H9 (cell line): ENCODE measurements at places on chromosomes 11 and 22. TPM values are rescaled to one million over a fixed set of nuclear protein-coding genes. Genes with fewer than 3 reads are reported as not detected.

- no peak for DNase-seq
- no peak overlapping the region for H3K4me3 ChIP-seq
- no peaks in the 10 kb centered on the region for H3K36me3 ChIP-seq
- no peaks in the 10 kb centered on the region for H3K4me1 ChIP-seq
Measured at GRCh38 chr11:16239141-16240105, 116.9 kb downstream of the SOX6 start.

DNA sequence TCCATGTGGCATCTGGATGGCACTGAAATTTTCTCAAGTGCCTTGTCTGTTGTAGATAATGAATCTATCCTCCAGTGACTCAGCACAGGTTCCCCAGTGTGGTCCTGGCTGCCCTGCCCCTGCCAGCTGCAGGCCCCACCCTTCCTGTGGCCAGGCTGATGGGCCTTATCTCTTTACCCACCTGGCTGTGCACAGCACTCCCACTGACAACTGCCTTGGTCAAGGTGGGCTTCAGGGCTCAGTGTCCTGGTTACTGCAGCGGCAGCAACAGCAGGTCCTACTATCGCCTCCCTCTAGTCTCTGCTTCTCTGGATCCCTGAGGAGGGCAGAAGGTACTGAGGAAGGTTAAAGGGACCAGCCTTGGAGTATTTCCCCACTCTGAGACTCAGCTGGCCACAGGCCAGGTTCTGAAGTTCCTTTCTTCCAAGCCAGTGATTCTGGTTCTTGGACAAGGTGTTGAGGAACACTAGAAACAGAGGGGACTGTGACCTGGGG is 3.1 kb downstream of the HMBS start:
- H3K4me3 ChIP-seq: no peak overlapping the region; the same call in 2 of the 3 replicates
- no peak overlapping the region for H3K27ac ChIP-seq
- H3K27me3 ChIP-seq: no peaks in the 10 kb centered on the region

DNA sequence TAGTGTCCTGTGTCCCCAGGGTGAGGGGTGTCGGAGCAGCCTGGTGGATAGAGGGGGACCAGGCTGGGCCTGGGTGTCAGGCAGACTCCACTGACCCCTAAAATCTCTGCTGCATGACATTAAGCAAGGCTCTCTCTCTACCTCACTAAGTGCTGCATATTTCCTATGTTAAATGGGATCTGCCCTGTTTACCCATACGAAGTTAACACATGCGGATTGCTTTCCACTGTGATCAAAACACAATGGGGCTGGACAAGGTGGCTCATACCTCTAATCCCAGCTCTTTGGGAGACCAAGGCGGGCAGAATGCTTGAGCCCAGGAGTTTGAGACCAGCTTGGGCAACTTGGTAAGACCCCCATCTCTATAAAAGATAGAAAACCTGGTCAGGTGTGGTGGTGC is 426.2 kb downstream of the MIAT start:
- H3K27ac ChIP-seq: no peak overlapping the region
- no peak overlapping the region for H3K4me3 ChIP-seq
- no peaks in the 10 kb centered on the region for H3K36me3 ChIP-seq
- H3K27me3 ChIP-seq: no peaks in the 10 kb centered on the region

DNA sequence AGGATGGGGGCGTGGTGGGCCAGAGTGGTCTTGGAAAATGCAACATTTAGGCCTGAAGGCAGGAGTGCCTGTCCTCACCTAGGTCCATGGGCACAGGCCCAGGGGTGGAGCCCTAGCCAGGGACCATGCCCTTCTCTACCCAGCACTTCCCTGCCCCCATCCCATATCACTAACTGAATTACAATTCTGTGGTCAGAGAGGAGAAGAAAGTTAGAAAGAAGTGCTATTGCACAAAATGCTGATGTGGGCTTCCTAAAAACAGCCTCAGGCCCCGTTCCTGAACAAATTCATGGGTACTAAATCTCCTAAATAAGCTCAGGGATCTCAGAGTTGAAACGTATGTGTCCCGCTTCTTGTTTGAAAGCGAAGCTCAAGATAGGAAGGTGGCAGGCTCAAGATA is 3.5 kb upstream of the ASRGL1 start:
- DNase-seq: no peak
- H3K4me1 ChIP-seq: no peaks in the 10 kb centered on the region
- no peaks in the 10 kb centered on the region for H3K27me3 ChIP-seq
- no peak overlapping the region for H3K4me3 ChIP-seq

- H3K4me3 ChIP-seq: no peak overlapping the region
- DNase-seq: no peak
- no peaks in the 10 kb centered on the region for H3K4me1 ChIP-seq
- no peak overlapping the region for H3K27ac ChIP-seq
- H3K27me3 ChIP-seq: no peaks in the 10 kb centered on the region
Measured at GRCh38 chr11:58609723-58610122, 12.7 kb upstream of the CNTF start.

GRCh38 chr11:122202951-122203456 is 87.0 kb upstream of the BLID start:
- H3K4me1 ChIP-seq: no peaks in the 10 kb centered on the region
- DNase-seq: peak; percentile 81
- no peaks in the 10 kb centered on the region for H3K27me3 ChIP-seq
- H3K36me3 ChIP-seq: no peaks in the 10 kb centered on the region
- H3K4me3 ChIP-seq: peak overlapping the region; percentile 39

DNA sequence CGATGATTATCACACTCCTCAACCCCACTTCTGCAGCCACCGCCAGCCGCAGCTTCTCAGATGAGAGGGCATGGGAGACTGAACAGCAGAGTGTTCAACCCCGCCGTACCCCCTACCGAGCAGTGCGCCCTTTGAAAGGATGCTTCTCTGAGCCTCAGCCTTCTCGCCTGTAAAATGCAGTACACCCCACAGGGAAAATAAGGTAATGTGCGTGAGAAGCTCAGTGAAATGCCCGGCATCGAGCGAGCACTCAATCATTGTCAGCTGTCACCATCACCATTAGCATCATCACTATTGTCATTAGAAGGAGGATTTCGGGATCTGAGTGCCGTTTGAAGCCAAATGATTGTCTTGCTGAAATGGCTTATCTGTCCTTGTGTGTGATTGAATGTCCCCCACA is 13.6 kb downstream of the TRIM29 start:
- H3K36me3 ChIP-seq: no peaks in the 10 kb centered on the region
- no peak for DNase-seq
- H3K4me3 ChIP-seq: no peak overlapping the region
- H3K27me3 ChIP-seq: no peaks in the 10 kb centered on the region
- no peak overlapping the region for H3K27ac ChIP-seq
- no peaks in the 10 kb centered on the region for H3K4me1 ChIP-seq

- no peaks in the 10 kb centered on the region for H3K27me3 ChIP-seq
- H3K4me3 ChIP-seq: no peak overlapping the region
- no peak for DNase-seq
Measured at GRCh38 chr22:41280065-41280464, 5.9 kb downstream of the RANGAP1 start.

GRCh38 chr22:49576241-49577141 is 251.2 kb downstream of the BRD1 start:
- no peak overlapping the region for H3K27ac ChIP-seq
- H3K4me1 ChIP-seq: no peaks in the 10 kb centered on the region
- H3K4me3 ChIP-seq: no peak overlapping the region
- peak; percentile 22 for DNase-seq

- no peaks in the 10 kb centered on the region; the same call in 1 of the 2 replicates for H3K4me1 ChIP-seq
- H3K27me3 ChIP-seq: no peaks in the 10 kb centered on the region
- no peak overlapping the region for H3K27ac ChIP-seq
- H3K36me3 ChIP-seq: peaks cover 5% of the 10 kb centered on the region; the same call in 2 of the 3 replicates
Measured at GRCh38 chr11:59770319-59770718, 15.1 kb downstream of the STX3 start.

GRCh38 chr11:118415739-118416068 is 14.3 kb downstream of the ATP5MG start:
- no peaks in the 10 kb centered on the region for H3K27me3 ChIP-seq
- DNase-seq: peak; percentile 73
- H3K27ac ChIP-seq: peak overlapping the region; percentile 44
- H3K4me3 ChIP-seq: no peak overlapping the region

DNA sequence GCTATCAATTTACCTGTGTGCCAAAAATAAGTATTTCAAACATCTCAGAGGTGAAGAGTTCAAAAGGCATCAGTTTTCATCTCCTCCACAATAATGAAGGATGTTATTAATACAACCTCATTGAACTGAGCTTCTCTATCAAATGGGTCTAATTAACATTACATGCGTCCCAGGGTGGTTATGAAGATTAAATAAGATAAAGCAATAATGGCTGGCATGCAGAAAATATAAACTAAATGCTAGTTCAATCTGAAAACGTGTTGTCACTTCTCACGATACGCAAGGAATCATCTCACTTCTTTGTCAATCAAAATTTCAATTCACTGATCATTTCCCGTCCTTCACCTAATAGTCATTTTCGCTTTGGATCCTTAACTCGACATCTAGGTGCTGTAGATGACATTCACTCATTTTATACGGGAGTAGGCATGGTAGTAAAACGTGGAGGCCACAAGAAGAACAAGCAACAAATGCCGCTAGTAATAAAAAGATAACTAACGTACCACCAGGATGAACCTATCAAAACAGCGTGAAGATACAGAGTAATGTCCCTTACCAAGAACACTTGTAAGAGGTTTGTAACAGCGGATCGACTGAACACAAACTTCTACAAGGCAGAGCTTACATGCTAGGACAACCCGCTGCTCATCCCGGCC is 918 bp downstream of the CHORDC1 start:
- H3K27me3 ChIP-seq: no peaks in the 10 kb centered on the region
- peak overlapping the region; percentile 99 for H3K4me3 ChIP-seq
- H3K36me3 ChIP-seq: peaks cover 22% of the 10 kb centered on the region
- no peaks in the 10 kb centered on the region; the same call in 1 of the 2 replicates for H3K4me1 ChIP-seq
- no peak overlapping the region for H3K27ac ChIP-seq
- DNase-seq: no peak

GRCh38 chr11:16341853-16342252 is 14.5 kb downstream of the SOX6 start:
- H3K27ac ChIP-seq: no peak overlapping the region
- DNase-seq: no peak
- H3K36me3 ChIP-seq: no peaks in the 10 kb centered on the region
- no peaks in the 10 kb centered on the region for H3K4me1 ChIP-seq
- H3K27me3 ChIP-seq: no peaks in the 10 kb centered on the region
- H3K4me3 ChIP-seq: no peak overlapping the region

- no peaks in the 10 kb centered on the region for H3K4me1 ChIP-seq
- H3K27ac ChIP-seq: no peak overlapping the region
- no peak for DNase-seq
- H3K36me3 ChIP-seq: no peaks in the 10 kb centered on the region
Measured at GRCh38 chr11:120073196-120073595, 64.7 kb downstream of the TRIM29 start.

- no peaks in the 10 kb centered on the region for H3K27me3 ChIP-seq
- no peaks in the 10 kb centered on the region for H3K36me3 ChIP-seq
Measured at GRCh38 chr11:69524291-69524882, 42.9 kb downstream of the LINC01488 start.

- H3K36me3 ChIP-seq: no peaks in the 10 kb centered on the region
- H3K27me3 ChIP-seq: no peaks in the 10 kb centered on the region
- H3K4me3 ChIP-seq: peak overlapping the region; percentile 5
Measured at GRCh38 chr22:27416511-27417420, 384.8 kb downstream of the MN1 start.

- H3K4me3 ChIP-seq: no peak overlapping the region
- no peaks in the 10 kb centered on the region for H3K36me3 ChIP-seq
- no peaks in the 10 kb centered on the region for H3K4me1 ChIP-seq
- no peak overlapping the region for H3K27ac ChIP-seq
- no peaks in the 10 kb centered on the region for H3K27me3 ChIP-seq
Measured at GRCh38 chr11:97349201-97349600, 959.4 kb downstream of the JRKL start.

DNA sequence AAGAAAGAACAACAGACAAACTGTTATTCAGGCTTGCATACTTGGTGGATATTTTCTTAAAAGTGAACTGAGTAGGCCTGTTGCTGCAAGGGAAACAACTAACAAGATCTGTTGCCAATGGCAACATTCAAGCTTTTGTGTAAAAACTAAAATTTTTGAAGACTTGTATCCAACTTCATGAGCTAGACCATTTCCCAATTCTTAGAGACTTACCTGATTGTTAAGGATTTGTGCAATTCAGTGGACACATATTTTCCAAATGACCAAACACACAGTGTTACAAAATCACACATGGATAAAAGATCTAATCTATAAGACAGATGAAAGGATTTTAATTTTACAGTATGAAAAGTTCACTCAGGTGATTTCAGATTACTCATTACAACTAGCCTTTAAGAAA is 564.1 kb downstream of the CNTN5 start:
- H3K4me3 ChIP-seq: no peak overlapping the region
- H3K27me3 ChIP-seq: no peaks in the 10 kb centered on the region
- no peak for DNase-seq
- no peak overlapping the region for H3K27ac ChIP-seq
- peaks cover 11% of the 10 kb centered on the region for H3K36me3 ChIP-seq

DNA sequence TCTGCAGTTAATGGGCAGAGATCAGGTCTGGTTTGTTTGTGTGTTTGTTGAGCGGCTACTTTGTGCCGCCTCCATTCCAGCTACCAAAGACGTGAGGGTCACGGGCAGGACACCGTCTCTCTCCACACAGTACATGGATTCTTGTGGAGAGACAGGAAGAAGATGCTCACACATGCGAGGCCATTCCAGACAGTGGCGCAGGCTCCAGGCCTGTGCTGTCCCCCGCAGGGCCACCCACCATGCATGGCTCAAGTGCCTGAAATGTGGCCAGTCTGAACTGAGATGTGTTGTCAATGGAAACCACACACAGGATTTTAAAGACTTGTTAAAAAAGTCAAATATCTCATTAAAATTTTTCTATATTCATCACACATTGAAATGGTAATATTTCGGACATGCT is 848.3 kb downstream of the TBC1D22A start:
- H3K36me3 ChIP-seq: no peaks in the 10 kb centered on the region
- H3K27ac ChIP-seq: no peak overlapping the region
- no peak for DNase-seq
- H3K4me3 ChIP-seq: no peak overlapping the region

DNA sequence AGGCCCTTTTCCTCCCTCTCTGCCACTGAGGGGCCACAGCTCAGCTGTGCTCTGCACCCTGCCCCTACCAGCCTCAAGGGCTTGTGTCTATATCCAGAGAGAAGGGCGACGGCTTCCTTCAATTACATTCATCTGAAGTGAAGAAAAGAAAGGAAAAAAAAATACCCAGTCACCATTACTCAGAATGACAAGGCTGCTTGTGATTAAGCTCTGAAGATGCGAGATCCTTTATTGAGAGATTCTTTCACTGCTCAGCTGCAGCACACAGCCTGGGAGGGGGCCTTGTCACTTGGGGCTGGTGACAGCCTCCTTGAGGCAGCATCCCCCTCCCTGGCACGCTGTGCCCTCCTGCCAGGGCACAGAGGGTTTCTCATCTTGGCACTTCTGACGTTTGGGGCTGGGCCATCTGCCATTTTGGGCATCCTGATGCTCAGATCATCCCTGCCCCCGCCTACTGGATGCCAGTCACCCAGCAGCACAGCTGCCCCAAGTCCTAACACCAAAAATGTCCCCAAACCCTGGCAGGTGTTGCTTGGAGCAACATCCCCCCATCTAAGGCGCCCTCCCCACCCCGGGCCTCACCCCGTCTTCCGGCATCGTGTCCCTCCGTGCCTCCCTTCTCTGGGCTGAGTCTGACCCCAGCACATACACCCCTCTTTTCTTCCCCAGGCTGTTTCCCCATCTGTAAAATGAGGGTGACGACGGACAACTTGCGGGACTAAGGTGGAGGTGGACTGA is 1394.7 kb downstream of the BRD1 start:
- no peaks in the 10 kb centered on the region for H3K27me3 ChIP-seq
- peaks cover 2% of the 10 kb centered on the region; the same call in 1 of the 2 replicates for H3K4me1 ChIP-seq
- DNase-seq: no peak
- H3K36me3 ChIP-seq: no peaks in the 10 kb centered on the region
- no peak overlapping the region for H3K27ac ChIP-seq

The RAB36 gene
- 0.92 and 1.4 TPM in 2 replicates for total RNA-seq

The LRRN4CL gene
- total RNA-seq: 0.59 and 0.79 TPM in 2 replicates

The LARGE2 gene
- 95.6 and 108 TPM in 2 replicates for total RNA-seq

The SAA2 gene
- total RNA-seq: not detected in 2 replicates

The IRAG1 gene
- total RNA-seq: 2.4 and 3.3 TPM in 2 replicates

The ZP1 gene
- not detected in 2 replicates for total RNA-seq

The MYRF gene
- 12.9 and 13.9 TPM in 2 replicates for total RNA-seq

The OR4D5 gene
- total RNA-seq: not detected in 2 replicates

The MOGAT2 gene
- total RNA-seq: not detected in 2 replicates

The SYCE3 gene
- 0.85 and 0.97 TPM in 2 replicates for total RNA-seq
